ENCODE measurements at places on chromosomes 13 and 19.

GRCh38 chr19:46173886-46174480 is 25.9 kb downstream of the IGFL2 start:
- no peak for DNase-seq

DNA sequence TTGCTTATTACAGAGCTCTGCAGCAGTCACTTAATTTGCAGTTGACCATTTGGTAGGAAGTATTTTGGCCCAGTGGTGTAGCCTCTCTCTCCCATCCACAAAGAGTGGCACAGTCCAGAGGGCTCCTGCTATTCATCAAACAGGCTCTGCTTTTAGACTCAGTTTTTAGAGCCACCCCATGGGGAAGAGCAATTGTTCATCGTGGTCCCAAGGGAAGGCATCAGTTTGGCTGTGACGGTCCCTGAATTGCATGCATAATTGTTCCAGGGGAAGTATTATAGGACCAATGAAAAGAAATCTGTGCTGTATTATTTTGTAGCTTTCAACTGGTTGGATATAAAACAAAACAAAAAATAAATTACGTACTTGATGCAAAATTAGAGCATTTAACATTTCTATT is 799.0 kb downstream of the DACH1 start:
- DNase-seq = no peak

- DNase-seq = no peak
Measured at GRCh38 chr13:105952973-105953290, 582.5 kb downstream of the EFNB2 start.

DNA sequence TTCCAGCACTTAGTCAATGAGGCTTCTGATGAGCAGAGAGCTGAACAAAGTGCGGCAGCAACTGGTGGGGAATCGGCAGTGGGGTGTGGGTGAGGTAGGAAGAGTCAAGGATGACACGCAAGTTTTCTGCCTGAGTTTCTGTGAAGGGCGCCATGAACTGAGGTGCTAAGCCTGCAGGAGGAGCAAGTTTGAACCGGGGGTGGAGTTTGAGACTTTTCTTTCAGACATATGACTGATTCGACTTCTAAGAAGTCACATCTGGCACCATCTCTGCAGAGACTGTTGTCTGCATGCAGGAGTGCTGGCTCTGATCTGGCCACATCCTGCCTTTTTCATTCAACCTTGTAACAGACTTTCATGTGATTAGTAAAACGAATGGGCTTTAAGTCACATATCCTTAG is 14.8 kb upstream of the GPI start:
- no peak for DNase-seq

DNA sequence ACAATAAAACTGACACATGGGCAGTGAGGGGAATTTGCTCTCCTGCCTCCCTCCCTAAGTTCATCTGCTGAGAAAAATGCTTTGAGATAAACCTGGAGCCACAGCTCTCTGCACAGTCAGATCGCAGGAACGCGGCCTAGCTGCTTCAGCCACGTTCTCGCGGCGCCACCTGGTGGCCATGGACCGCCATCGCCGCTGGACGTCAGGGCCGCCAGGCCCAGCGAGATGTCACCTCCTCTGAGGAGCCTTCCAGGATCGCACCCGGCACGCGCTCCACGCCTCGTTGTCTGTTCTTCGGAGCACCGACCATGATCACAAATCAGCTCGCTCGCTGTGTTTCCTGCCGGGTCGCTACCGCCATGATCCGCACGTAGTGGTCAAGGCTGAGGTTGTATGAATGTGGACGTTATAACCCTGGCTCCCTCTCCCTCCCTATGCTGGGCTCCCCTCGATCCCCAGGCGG is 20.6 kb upstream of the USP29 start:
- DNase-seq = peak; percentile 23

Measured in COR-L47 (cell line).